Astrocyte (in vitro differentiated cells and primary cell): ENCODE measurements at places on chromosomes 1 and 21.

GRCh38 chr1:242428399-242429190 is 95.9 kb downstream of the PLD5 start:
- DNase-seq = no peak

- peak; percentile 84 for DNase-seq
Observed at GRCh38 chr1:44808063-44808937, at the start of gene BTBD19. Gene BTBD19 (plus strand): TSS chr1:44808523. CDS start chr1:44808821, 298 bp downstream.

DNA sequence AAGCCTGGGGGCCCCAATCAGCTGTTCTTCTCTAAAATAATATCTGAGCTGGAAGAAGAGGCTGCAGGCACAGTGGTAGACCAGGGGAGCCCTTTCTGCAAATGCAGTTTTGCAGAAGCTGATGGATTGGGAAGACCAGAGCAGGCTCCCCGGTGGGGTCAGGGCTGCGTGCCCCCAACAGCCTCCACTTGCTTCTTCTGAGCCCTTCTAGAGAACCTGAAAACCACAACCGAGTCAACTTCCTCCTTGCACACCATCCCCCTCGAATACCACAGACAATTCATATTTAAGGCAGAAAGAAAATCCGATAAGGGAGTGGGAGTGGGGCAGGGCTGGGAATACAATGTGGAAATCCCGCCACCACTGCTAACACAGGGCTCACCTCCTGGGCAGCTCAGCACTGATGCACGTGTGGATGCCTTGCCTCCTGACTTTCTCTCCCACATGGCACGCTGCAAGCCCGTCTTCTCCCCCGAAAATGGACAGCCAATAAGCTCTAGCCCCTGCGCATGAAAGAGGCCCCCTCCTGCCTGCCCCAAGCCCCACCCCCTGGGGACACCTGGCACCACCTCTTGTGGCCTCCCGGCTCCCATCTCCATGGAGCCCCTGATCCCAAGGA is 25.4 kb upstream of the ALDH4A1 start:
- DNase-seq = peak; percentile 79

- DNase-seq = no peak
Observed at GRCh38 chr21:45862543-45863207, 118.9 kb upstream of the COL6A1 start.

- DNase-seq = peak; percentile 7
Observed at GRCh38 chr1:175146529-175147213, 45.9 kb downstream of the KIAA0040 start.

- no peak for DNase-seq
Observed at GRCh38 chr21:18950045-18950740, 546.6 kb upstream of the TMPRSS15 start.

DNA sequence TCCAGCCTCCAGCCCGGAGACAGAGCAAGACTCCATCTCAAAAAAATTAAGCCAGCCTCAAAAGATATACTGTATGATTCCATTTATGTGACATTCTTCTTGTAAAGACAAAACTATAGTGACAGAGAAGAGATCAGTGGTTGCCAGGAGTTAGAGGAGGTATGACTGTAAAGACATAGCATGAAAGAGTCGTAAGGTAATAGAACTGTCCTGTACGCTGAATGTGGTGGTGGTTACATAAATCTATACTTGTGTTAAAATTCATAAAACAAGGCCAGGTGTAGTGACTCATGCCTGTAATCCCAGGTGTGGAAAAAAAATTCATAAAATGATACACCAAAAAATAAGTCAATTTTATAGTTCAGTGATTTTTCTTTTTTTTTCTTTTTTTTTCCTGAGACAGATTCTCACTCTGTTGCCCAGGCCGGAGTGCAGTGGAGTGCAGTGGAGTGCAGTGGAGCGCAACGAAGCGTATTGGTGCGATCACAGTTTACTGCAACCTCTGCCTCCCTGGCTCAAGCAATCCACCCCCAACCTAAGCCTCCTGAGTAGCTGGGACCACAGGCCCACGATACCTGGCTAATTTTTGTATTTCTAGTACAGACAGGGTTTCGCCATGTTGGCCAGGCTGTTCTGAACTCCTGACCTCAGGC is 84.9 kb upstream of the CXADR start:
- no peak for DNase-seq

DNA sequence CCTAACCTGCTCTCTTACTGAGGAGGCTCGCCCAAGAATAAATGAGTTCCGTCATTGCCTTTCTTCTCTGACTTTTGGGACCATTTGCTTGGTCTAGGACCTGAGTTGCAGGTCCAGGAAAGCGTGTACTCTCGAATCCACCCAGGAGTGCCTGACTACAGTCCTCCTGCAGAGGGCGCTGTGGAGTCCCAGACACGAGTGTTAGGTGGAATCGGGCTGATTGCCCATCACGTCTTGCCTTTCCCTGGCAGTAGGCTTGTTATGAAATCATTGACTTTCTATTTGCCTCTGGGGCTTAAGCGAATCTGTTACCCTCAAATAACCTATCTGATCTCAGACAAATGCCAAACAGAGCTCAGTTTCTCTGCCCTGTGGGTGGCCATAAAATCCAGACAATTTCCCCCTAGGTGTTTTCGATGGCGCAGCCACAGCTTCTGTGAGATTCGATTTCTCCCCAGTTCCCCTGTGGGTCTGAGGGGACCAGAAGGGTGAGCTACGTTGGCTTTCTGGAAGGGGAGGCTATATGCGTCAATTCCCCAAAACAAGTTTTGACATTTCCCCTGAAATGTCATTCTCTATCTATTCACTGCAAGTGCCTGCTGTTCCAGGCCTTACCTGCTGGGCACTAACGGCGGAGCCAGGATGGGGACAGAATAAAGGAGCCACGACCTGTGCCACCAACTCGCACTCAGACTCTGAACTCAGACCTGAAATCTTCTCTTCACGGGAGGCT is at the start of gene IL20:
IL20 (plus strand) TSS at position 685 of the 733 bp plus-strand sequence. CDS start 230 bp downstream, outside the sequence.
- DNase-seq = peak; percentile 20

DNA sequence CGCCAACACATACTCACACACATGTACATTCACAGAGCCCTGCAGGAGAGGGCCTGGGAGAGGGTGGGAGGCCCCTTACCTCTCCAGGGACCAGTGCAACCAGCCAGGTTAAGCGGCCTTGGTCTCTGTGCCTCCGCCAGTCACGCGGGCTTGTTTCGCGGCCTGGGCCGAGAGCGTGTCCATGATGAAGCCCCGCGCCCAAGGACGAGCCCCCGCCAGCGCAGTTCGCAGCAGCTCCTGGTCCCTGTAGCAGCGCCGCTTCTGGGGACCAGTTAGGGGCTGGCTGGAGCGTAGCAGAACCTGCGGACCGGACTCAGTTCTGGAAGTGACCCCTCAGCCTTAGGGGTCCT is 7.3 kb upstream of the FAM167B start:
- no peak for DNase-seq

- peak; percentile 25 for DNase-seq
Observed at GRCh38 chr1:190738317-190738716, 260.7 kb upstream of the BRINP3 start.
